NB4 (cell line): ENCODE measurements at places on chromosomes 13 and 19.

GRCh38 chr13:95323930-95324662, 22.8 kb upstream of the ABCC4 start:
- no peak for DNase-seq

GRCh38 chr13:22176968-22177520, 506.2 kb downstream of the FGF9 start:
- DNase-seq: no peak

GRCh38 chr19:801861-802497, 4.7 kb downstream of the PTBP1 start:
- DNase-seq: no peak

- peak; percentile 83 for DNase-seq
Measured at GRCh38 chr19:43372462-43372861, 19.0 kb downstream of the CD177 start.

DNA sequence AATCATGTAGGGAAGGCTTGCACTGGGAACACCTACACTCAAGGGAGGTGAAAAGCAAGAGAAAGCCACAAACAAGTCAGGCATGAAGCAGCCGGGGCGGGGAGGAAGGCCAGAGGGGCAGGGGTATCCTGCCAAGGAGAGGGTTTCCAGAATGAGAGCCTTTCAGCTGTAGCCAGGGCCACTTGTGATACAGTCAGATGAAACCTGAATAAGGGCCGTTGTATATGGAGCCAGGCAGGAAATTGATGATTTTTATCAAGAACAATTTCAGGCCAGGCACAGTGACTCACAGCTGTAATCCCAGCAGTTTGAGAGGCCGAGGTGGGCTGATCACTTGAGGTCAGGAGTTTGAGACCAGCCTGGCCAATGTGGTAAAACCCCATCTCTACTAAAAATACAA, 4.4 kb downstream of the TRPM4 start:
- DNase-seq: no peak

DNA sequence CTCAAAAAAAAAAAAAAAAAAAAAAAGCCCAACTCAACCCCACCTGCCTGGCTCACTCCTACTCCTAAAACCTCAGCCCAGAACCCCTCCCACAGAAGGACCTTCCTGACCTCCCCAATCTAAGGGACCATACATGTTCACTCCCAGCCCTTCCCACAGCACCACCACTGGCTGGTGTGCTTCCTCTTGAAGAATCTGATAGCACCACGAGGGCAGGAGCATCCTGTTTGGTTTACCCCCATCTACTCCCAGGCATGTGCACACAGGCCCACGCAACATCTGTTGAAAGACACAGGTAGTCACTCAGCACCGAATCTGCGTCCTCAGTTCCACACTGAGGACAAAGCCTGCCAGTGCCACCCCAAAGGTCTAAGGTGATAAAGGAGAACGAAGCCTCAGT, 8.2 kb downstream of the LATS2 start:
- peak; percentile 55 for DNase-seq
